Stimulated activated effector memory CD8-positive, alpha-beta T cell treated with anti-CD3 and anti-CD28 coated beads, Interleukin-12 subunit alpha, Interleukin-12 subunit beta, amount 100 ng/mL, for 72 hours (primary cell): ENCODE measurements at places on chromosomes 7 and 10.

- no peak for DNase-seq
These were observed 20.7 kb downstream of the ZNF32 start for GRCh38 chr10:43627942-43628341.

DNA sequence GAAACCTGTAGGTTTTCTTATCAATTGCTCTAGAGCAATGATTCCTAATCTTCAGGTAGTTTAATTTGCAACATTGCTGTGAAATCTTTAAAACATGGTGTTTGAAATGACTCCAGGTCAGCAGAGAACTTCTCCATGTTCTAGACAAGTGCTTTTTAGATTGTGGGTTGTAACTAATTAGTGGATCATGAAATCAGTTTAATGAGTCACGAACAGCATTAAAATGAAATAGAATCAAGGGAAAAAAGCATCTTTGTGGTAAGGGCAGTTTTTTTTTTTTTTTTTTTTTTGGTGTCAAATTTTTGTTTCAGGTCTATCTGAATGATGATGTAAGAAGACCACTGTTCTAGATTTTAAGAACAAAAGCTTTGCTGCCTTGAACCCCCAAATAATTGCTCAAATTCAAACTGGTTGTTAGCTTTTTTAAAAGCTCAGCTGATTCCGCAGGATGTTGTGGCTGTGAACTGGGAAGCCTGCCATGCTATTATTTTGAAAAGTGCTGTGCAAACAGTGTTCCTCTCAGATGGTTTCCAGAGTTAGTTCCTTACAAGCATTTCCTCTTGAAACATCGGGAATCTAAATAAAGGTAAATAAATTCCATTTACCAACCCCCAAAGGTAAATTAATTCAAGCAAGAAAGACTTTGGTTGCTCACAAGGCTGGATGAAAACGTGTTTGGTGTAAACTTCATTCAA is 13.1 kb upstream of the PDK4 start:
- DNase-seq: no peak

DNA sequence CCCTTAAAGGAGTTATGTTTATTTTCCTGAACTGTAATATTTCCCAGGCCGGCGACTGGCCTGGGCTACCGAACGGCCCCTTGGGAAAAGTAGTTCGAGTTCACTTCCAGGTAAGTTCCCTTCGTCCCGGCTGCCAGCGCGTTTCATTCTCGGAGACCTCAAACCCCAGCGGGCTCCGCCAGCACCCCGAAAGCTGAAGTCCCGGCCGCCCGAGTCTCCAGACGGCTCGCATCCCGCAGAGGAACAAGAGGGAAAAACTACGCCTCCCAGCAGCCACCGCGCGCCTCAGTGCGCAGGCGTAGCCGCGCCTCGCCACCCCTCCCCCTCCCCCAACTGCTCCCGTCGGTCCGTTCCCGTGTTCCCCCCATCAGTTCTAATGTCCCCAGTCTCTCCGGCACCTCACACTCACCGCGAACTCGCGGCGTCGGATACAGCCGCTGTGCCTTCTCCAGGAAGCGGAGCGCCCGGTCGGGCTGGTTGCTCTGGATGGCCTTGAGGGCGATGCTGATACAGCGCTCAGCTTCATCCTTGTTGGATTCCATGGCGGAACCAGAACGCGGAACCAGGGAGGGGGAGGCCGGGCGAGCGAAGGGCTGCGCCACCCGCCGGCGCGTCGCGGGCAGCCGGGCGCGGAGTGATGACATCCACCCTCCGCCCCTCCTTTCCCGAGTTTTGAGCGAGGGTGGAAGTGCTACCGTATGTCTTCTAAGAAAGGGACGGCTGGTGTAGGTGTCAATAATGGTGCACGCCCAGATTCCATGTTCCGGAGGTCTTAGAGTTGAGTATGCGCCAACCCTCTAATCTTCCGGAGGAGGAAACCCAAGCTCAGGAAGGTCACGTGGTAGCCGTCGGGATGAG is at the start of gene DNAJB12:
Gene DNAJB12, minus strand, starts transcription at position 564 of the 858 bp plus-strand sequence. Its CDS starts 22 bp downstream, at position 542.
- peak; percentile 95 for DNase-seq

- no peak for DNase-seq
These were observed 255.3 kb downstream of the FZD1 start for GRCh38 chr7:91519241-91520158.

DNA sequence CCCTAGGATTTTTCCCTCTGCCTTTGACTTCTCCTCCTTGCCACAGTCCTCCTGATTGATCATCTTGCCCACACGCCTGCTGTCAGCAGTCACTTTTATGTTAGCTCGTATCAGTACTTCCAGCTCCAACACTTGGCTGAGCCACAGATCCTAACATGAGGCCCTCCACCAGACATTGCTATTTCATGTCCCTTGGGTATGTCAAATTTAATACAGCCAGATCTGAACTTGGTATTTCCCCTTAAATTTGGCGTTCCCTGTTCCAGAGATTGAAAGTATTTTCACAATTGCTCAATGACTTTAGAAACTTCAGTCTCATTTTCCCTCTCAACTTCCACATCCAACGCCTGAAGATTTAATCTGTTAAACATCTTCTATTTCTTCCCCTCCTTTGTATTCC is 140.4 kb downstream of the RNLS start:
- DNase-seq: no peak

DNA sequence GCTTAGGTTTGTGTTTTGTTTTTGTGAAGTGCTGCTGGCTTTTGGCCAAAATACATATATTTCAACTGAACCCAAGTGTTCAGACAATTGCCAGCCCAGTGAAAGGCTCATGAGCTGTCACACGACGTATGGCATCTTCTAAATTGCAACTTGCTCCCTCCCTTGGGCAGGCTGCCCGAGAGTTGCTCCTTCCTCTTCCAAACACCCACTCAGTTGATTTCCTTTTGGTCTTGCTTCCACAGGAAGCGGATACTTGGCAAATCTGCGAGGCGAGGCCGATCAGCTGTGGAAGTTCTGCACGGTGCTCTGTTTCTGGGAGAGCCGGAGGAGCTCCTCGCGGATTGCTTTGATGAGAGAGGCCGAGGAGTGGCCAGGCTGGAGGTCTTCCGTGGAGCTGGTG is 39.6 kb upstream of the ATP6V0A4 start:
- no peak for DNase-seq

GRCh38 chr7:78594156-78594555 is 795.6 kb downstream of the PHTF2 start:
- no peak for DNase-seq

DNA sequence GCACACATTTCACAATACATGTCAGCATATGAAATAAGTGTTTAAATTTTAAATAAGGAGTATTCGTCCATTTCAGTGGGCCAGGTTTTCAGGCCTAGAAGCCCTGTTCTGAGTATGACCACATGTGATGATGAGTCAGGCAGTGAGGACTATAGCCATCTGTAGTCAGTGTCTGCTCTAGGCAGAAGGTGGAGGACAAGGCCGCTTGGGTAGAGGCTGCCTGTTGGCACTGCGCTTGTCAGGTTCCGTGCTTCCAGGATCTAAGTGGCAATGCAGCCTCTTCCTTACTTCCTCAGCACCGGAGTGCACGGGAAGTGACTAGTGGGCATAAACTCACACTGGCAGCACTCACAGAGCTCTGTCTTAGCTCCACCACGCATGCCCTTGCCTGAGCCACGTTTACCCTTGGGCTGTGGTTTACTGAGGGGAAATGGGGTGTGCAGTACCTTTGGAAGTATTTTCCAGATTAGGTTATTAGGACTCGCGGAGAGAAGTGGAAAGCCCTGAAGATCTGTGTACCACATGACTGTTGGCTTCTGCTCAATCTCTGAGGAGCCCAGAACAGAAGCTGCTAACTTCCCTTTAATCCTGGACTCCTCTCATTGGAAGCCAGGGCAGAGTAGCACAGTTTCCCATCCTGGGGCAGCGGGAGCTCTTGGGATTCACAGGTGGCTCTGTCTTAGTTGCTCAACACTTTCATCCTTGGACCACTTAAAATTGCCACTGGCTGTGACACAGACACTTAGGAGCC is 87.5 kb upstream of the GJD4 start:
- DNase-seq: no peak

- no peak for DNase-seq
These were observed 69.1 kb downstream of the NKX6-2 start for GRCh38 chr10:132716691-132717490.

DNA sequence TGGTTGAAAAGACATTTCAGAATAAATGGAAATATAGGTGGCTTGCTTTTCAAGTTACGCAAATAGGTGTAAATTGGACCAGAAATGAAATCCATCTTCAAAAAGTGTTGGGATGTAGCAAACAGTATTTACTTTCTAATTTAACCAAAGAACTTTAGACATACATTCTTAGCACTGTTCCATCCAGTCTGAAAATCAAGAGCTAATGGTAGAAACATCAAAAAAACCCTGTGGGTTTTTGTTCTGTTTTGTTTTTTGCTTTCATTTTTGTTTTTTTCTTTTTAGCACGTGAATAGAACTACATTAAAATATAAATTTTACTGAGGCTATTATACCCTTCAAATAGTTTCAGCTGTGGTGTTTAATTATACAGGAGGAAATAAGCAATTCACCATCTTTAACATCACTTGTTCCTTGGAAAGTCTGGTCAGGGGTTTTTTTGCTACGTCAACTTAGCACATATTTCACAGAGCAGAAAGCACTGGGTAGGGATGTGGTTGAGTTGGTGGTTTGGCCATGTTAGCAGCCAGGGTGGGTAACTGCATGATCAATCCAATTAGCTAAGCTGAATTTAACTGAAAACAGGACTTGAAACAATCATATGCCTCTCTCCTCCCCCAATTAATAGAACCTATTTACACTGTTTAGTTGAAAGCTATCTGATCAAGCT is 275.4 kb upstream of the PFKP start:
- DNase-seq: no peak

- DNase-seq: no peak
These were observed 10.2 kb upstream of the MMP21 start for GRCh38 chr10:125785791-125786190.

- DNase-seq: no peak
These were observed 22.0 kb upstream of the LAMB4 start for GRCh38 chr7:108152198-108152597.

DNA sequence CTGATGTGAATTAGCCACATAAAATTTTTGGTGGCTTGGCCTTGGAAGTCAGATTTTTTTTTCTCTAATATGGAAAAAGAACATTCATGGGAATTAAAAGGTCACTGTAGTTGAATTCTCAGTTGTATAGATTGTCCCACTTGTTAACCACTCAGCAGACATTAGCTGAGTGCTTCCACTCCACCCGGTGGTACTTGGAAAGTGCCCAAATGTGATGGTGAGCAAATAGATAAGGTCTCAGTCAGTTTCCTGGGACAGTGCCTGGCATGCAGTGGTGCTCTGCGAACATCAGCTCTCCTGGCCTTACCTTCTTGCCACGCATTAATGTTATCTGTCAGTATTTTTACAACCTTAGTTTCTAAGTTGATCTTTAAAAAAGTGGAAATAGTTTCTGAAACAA is 1.4 kb downstream of the ATP5F1C start:
- no peak for DNase-seq

- DNase-seq: no peak
These were observed 393 bp upstream of the DNAJC1 start for GRCh38 chr10:22003964-22004281.

GRCh38 chr7:133293384-133294160 is 40.7 kb downstream of the EXOC4 start:
- DNase-seq: no peak

DNA sequence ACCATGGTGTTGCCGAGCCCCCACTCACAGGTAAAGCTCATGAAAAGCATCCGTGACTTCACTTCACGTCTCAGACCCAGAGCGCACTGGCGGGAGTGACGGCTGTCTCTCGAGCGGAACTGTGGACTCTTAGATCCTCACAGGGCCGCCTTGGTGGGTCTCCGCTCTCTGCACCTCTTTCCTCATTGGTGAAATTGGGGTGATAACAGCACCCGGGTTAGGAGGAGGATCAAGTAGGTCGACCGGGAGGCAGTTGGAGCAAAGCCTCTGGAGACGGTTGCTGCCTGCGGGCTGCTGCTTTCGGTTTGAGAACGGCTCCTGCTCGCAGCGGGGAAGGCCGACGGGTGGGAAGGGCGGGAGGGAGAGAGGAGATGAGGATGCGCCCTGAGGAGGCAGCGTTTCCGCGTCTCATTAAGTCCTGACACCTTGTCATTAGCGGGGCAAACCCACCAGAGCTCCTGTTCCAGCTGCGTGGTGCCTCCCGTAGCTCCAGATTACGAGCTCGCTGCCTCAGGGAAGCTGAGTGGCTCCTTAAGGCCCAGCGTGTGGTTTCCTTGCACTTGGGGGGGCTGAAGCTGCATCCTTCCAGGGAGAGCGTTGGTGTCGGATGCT is 51.9 kb upstream of the CFAP46 start:
- DNase-seq: no peak

DNA sequence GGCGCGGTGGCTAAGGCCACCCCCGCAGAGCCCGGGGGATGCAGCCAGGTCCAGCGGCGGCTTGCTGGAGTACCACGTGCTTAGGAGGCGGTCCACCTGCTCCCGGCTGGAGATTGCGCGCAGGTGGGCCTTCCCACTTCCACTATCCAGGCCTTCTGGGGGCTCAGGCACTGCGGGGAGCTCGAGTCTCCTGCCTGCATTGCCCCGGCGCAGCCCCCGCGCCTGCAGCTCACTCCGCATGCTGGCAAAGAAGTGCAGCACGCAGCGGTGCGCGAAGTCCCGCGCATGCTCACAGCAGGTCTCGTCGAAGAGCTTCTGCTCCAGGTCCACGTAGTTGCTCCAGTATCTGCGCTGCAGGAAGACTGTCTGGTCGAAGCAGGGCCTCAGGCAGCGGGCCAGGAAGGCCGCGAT is 5.8 kb downstream of the CALHM3 start:
- DNase-seq: no peak

- no peak for DNase-seq
These were observed 900 bp downstream of the MKLN1 start for GRCh38 chr7:131328377-131329175.

GRCh38 chr10:133347710-133348517 is 741 bp downstream of the PRAP1 start:
- DNase-seq: no peak

DNA sequence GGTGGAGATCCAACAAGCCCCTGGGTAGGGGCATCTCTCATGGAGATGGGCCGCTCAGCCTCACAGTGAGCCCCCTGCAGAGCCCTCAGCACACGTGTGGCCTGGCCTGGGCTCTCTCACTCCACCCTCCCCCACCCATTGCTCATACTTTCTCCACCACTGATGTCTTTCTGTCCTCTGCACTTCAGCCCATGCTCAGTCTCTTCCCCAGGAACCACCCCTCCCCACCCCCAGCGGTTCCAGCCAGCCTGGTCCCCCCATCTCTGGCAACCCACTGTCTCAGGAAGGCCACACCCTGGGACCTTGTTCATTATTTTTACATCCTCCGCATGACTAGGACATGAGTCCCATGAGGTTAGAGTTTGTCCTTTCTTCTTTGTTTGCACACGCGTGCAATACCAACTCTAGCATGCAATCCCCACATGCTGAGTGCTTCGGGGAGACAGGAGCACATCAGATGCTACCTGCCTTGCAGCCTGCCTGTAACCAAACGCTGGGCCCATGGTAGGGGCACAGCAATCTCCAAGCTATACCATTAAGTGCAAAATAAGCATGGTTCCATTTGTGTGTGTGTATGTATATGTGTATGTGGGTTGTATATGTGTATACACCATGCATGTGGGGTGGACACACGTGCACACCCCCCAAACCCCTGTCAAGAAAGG is 408.4 kb upstream of the FOXK1 start:
- DNase-seq: no peak

GRCh38 chr10:69481305-69481704 is 30.0 kb downstream of the TSPAN15 start:
- no peak for DNase-seq
